ENCODE measurements at places on chromosomes 11 and 22.

GRCh38 chr22:37284805-37285355 lies 2.6 kb downstream of the CYTH4 start:
- no peak for DNase-seq

GRCh38 chr11:12968101-12968500 lies 41.0 kb upstream of the RASSF10 start:
- DNase-seq: no peak

GRCh38 chr11:95671768-95672167 lies 117.8 kb downstream of the FAM76B start:
- no peak for DNase-seq

DNA sequence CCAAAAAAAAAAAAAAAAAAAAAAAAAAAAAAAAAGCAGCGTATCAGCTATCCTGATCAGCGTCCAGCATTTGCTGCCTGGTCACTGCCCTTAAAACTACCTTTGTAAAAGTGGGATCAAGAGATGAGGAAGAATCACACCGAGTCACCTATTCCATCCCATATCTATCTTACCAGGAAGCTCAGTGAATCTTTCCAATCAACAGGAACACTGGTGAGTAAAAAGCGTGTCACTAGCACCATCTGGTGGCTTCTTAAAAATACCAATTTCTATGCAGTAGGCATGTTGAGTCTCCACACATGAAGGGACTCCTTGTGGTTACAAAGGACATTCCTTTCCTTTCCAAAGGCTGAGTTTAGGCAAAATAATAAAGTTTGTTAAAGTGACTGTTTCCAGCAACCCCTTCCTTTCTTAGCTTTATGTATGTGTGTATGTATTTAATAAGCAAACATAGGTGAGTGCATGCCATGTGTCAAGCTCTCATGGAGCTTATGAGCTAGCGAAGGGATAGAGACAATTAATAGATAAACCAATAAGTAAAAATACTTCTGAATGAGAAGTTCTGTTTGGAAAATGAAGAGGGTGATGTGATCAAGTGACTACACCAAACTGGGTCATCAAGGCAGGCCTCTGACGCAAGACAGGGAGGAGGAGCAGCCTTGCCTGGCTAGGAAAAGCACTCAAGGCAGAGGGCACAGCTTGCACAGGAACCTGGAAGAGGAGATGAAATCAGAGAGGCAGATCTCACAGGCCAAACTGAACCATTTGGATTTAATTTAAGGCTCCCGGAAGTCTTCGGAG lies 13.9 kb upstream of the TP53AIP1 start:
- DNase-seq: no peak

DNA sequence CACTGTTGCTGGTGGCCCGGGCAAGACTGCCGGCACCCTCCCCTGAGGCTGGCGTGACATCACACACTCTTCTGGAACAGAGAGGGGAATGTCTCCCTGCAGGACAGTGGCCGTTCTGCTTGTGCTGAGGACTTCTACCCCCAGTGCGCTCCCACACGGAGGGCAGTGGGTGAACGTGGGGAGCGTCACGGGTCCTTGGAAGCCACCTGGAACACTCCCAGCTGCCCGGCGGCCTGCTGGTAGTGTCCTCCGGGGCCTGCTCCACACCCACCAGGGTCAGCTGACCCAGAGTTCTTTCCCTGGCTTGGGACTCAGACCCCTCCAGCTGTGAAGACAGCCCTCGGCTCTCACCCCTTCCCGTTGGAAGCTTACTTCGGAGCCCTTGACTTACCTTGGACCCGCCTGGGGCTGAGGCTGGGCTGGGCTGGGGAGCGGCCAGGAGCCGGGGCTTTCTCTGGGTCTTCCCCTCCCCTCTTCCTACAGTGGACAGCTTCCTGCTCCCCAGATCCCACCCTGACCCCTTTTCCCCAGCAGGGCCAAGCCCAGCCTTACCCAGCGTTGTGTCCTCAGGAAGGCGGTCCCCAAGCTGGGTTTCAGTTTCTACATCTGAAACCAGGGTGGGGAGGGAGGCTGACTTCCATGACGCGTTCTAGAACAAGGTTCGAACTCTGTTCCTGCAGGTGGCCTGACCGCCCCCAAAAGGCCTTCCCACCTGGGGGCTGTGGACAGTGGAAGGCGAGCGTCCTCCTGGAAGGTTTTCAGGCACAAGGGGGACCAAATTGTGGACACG lies 14.8 kb upstream of the GAL start:
- DNase-seq: no peak

GRCh38 chr11:123195188-123196059 lies at the start of gene CLMP:
TSS of gene CLMP (minus strand) at chr11:123195248. CDS start at chr11:123194940, 308 bp downstream.
- no peak for DNase-seq

DNA sequence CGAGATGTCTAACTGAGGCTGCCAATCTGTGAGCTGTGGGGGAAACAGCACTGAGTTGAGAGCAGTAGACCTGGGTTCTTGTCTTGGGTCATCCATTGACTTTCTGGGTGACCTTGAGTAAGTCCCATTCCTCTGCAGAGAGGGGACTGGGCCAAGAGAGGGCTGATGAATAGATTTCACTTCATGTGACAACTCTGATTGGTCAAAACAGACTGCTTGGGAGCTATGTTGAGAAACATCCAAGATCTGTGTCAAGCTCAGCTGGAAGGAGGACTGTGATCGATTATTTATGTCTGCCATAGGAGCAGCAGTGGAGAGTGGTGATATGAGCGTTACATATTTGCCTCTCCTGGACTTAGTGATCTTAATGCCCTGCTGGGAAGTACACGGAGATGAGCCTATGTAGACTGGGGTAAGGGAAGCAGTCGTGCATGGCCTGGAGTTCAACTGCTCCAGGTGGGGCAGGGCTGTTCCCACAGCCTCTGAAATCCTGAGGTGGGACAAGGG lies 47.7 kb downstream of the OTOG start:
- DNase-seq: no peak

DNA sequence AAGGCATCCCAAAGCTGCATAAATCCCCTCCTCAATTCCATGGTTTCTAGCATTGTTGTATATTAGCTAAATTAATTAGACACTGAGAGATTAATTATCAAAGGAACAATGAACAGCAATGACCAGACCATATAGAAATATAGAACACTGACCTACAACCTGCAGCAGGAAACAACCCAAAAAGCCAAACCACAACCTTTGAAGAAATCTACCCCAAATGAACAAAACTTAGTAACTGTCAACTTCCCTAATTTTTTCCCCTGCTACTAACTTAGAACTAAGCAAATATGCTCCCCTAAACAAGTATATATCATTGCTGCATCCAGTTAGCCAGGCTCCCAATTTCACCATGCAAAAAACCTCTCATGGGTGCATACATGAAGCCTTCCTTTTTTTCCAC lies 268.0 kb upstream of the ANO3 start:
- no peak for DNase-seq

DNA sequence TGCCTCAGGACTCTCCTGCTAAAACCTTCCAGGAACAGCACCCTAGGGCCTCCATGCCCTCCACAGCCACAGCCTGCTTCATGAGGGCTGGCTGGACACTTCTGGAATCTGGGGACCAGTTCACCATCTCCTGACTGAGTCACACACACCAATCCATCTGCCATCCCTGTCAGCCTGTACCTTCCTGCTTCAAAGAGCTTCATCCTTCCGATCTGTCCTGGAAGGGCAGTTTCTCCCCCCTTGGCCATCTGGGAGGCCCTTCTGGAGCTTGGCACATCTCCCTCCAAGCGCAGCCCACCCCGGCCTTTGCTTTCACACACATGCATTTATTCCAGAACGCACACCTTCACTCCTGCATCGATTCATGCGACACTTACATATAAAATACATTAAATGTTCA lies 13.0 kb downstream of the APBB1 start:
- no peak for DNase-seq

DNA sequence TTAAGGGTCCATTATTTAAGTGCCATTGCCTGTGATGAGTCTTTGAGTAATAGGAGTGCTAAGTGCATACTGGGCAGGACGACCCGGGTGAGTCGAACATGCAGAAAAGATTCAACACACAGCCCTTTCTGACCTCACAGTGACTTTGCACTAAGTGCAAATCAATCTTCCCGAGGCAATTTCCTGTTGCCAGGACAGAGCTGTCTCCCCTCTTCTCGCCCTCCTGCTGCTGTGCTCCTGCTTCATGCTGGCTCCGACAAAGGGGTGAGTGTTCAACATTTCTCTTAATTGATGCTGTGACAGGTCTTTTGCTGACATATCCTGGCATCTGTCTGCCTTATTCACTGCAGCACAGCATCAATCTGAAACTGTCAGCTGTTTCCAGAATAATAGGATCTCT lies 42.0 kb downstream of the MCHR1 start:
- peak; percentile 13 for DNase-seq

DNA sequence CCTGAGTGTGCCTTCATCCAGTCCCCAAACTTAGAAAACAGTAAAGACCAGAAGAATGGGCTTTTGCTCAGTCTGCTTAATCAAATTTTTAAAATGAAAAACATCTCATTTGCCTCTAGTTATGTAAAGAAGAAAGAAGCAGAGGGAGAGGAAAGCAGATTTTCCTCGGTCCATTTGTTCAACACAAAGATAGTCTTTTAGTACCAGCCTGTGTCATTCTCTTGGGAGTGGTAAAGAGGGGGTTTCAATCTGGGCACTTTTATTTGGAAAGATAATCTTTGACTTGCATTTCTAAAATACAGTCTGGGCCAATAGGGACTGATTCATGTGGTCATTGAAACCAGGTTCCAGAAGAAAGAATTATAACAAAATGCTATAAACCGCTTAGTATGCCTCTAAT lies 29.5 kb downstream of the KREMEN1 start:
- no peak for DNase-seq

DNA sequence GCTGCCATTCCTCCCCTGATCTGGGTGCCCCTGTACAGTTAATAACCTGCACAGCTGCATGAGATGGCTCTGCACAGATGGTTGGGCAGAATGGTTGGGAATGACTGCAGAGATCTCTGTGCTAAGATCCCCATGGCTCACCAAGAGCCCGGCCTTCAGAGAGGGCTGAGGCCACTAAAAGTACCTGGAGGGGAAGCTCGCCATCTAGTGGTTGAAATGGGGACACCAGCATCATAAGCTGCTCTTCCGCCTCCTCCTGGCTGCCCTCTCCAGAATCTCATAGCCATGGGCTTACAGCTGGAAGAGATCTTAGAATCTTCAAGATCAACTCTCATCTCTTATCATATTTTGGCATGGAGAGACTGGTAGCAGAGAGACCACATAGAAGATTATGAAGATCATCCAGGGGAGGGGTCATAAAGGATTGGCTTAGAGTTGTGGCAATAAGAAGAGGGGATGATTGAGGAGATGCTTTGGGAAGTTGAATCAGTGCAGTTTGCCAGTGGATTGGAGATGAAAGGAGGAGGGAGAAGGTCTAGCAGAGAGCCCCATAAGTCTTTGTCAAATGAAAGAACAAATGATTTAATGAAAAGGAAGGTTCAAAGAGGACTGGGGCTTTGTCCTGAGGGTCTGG lies 22.0 kb upstream of the TLCD5 start:
- DNase-seq: no peak

GRCh38 chr22:44454113-44454769 lies 43.8 kb downstream of the RTL6 start:
- DNase-seq: no peak

DNA sequence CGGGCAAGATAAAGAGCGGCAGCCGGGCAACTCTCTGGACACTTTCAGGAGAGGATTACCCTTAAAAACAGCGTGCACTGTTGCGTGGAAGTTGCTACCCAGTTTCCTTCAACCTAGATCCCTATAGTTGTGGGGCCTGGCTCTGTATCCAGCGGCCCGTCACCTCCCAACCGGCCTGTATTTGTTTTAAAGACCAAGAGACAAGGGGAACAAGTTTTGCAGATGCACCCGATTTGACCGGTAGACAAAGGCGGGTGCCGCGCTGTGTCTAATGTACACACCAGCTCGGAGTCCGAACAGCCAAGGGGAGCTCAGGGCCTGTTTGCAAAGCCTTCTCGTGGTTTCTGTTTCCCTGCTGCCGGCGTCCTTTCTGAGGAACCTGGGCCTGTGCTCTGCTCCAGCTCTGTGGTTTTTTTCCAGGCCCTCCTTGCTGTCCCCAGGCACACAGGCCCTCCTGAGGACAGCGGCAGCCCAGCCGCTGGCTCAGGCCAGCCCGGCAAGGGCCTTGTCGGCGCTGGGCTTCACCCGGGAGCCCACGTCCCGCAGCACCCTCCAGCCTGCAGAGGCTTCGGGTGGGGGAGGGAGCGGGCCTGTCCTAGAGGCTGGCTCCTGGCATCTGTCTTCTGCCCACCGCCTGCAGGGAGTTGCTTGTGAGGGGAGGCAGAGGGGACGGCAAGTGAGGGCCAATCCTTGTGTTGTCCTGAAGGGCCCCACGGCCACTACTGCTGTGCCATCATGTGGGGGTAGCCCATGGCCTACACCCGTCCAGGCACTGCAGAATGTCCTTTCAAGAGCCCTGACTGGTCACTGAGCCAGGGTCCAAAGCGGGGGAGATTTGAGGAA lies 1.4 kb downstream of the TBX1 start:
- DNase-seq: no peak

DNA sequence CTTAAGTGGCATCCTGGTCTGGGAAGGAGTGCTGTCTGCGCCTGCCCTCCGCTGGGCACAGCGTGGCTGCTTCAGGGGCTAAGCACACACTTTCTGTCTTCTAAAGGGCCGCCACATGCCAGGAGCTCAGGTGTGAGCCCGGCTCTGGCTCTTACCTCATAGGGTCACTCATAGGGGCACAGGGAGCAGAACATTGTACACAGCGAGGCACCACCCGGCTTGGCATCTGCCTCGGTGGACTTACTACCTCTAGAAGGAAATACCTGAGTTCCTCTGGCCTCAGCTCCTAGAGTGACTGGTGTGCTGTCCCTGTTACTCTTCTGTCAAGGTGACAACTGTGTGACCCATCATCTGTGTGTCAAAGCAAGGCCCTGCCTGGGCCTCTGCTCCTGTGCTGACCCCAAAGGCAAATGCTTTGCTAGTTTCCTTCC lies 13.4 kb downstream of the NEAT1 start:
- no peak for DNase-seq

- DNase-seq: no peak
These were observed 8.8 kb upstream of the CUL5 start for GRCh38 chr11:107999759-108000455.

GRCh38 chr11:99370549-99371216 lies 349.9 kb downstream of the CNTN5 start:
- DNase-seq: no peak

DNA sequence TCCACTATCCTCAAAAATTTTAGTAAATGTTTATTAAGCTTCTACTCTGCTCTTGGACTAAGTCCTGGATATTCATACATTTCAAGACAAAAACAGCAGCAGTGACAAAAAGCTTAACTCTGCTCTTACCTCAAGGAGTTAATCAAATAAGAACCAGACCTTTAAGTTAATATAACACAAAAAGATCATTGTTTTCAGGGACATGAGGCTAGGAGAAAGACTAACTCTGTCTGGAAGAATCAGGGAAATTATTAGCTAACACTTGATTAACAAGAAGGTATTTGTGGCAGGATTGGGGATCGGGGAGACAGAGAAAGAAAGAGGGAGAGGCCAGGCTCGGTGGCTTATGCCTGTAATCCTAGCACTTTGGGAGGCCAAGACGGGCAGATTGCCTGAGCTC lies 74.4 kb downstream of the PPP2R1B start:
- no peak for DNase-seq
